ENCODE measurements at places on chromosomes 7 and 10.

DNA sequence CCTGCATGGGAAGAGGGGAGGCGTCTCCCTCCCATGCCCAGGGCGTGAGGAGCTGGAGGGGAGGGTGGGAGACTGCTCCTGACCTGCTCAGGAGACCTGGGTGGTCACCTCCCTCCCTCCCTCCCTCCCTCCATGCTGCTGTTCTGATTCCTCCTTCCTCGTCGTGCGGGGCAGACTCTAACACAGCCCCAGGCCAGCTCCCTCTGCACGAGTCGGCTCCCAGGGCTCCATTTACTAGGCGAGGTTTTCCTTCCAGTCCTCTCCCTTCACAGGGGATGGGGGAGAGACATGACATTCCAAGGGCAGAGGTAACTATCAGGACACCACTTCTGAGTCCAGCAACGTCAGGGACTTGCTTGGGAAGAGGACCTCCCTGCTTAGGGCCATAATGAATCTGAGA lies 23.6 kb downstream of the VIPR2 start:
- DNase-seq: no peak

GRCh38 chr10:112047674-112048073 lies 135.9 kb downstream of the GPAM start:
- DNase-seq: no peak

DNA sequence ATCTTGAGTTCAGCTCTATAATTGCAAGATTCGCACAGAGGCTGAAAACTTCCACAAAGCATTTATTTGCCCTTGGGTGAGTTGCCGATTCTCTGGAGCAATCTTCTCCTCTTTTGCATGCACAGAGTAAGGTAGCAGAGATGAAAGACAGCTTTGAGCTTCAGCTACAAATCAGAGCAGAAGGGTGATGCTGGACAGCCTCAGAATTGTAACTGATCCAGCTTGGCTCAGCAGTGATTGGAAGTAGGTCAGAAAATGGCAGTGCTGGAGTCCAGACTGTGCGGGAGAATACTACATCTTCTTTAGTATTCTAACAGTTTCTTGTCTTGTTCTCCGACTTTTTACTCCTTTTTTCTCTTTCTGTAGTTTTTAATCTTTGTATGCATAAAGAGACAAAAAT lies 55.4 kb upstream of the CDC14C start:
- DNase-seq: no peak

DNA sequence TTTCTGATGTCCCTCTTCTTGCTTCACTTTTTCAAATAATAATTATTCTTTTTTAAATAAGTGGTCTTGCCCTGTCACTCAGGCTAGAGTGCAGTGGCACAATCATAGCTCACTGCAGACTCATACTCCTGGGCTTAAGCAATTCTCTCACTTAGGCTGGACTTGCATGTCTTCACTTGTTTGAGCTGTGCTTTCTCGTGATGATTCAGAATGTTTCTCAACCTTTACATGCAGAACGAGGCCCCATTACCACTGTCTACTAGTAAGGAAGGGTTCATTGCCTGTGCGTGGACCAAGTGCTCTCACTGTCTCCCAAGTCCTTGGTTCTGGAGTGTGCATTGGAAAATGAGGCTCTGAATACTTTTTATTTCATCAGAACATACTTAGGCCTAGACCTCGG lies 468.6 kb upstream of the COBL start:
- no peak for DNase-seq

- no peak for DNase-seq
Observed at GRCh38 chr7:116188-116981, 76.0 kb upstream of the FAM20C start.

DNA sequence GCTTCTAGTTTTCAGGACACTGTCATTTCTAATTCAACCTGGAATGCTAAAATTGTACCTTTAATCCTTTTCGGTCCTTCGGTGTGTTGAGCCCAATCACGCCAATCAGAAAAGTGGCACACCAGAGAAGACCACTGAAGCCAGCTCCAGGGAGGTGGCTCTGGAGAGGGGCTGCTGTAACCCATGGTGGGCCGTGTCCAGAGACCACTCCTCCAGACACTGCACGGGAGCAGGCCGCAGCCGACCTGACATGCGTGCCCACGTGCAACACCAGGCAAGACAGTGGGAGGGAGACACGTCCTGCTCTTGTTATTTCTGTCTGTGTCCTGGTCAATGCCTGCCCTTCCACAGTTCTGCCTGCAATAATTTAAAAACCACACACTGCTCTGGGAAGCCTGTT lies 246.1 kb downstream of the ZMYND11 start:
- no peak for DNase-seq

DNA sequence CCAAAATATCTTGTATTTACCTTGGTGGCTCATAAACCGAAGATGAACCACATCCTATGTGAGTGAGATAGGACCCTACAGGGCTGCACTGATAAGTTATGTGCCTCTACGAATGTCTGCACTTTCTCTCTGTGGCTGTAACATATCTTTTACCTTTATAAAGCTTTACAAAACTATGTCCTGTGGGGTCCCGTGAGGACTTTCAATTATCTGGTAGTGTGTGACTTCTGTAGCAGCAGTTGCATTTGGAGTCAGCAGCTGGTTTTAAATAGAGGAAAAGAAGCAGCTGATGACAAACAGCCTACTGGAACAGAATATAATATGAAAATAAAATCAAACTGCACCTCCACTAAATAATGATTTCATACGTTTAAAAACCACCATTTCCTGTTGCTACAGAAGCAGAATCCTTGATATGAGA lies 222.4 kb upstream of the GNAI1 start:
- no peak for DNase-seq

DNA sequence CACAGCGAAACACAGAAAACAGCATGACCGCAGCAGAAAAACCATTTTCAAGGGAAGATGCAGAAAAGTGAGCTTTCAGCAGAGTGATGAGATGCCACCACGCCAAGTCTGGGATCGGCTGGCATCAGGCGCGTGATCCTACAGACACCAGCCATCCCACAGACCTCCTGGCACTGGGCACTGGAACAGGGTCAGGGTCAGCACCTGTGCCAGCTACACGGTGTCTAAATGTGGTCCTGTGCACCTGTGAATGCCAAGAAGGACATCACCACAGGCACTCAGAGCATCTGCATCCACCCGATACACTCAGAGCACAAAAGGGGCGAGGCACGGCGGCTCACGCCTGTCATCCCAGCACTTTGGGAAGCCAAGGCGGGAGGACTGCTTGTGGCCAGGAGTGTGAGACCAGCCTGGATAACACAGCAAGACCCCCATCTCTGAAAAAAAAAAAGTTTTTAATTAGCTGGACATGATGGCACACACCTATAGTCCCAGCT lies 31.5 kb downstream of the STK32C start:
- no peak for DNase-seq

GRCh38 chr10:1155791-1156615 lies 99.8 kb downstream of the WDR37 start:
- DNase-seq: no peak

GRCh38 chr7:24572393-24572996 lies 757 bp upstream of the PALS2 start:
- no peak for DNase-seq

- no peak for DNase-seq
Observed at GRCh38 chr10:33071857-33072256, 113.8 kb upstream of the ITGB1 start.

Measured in stimulated activated CD4-positive, alpha-beta T cell treated with anti-CD3 and anti-CD28 coated beads, Interleukin-15, amount 100 ng/mL, for 1 hour (primary cell).